ENCODE measurements at places on chromosomes 1 and 21. TPM values are rescaled to one million over a fixed set of nuclear protein-coding genes. Genes with fewer than 3 reads are reported as not detected.

GRCh38 chr1:164480285-164480907 lies 78.6 kb upstream of the PBX1 start:
- no peaks in the 10 kb centered on the region for H3K36me3 ChIP-seq
- no peaks in the 10 kb centered on the region for H3K4me1 ChIP-seq
- H3K27ac ChIP-seq = no peak overlapping the region

DNA sequence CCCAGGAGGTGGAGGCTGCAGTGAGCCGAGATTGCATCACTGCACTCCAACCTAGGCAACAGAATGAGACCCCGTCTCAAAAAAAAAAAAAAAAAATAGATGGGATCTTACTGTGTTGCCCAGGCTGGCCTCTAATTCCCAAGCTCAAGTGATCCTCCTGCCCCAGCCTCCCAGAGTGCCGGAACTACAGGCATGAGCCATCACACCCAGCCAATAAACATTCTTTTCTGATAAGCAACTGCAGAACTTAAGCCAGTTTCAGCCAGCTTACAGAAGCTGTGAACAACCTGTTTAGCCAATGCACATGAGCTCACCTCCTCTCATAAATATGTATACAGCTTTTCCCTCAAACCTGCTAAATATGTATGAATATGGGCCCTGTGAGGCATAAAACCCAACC lies 3.1 kb upstream of the MIIP start:
- no peak overlapping the region for H3K4me3 ChIP-seq
- H3K27me3 ChIP-seq = no peaks in the 10 kb centered on the region
- DNase-seq = no peak
- no peak overlapping the region for H3K27ac ChIP-seq
- no peaks in the 10 kb centered on the region for H3K36me3 ChIP-seq
- peaks cover 6% of the 10 kb centered on the region for H3K4me1 ChIP-seq

GRCh38 chr1:52601991-52602855 lies at the start of gene GPX7:
TSS of gene GPX7 (plus strand) at chr1:52602371. CDS start at chr1:52602410, 39 bp downstream.
- H3K4me3 ChIP-seq = peak within 1 kb of the TSS; percentile 92
- peak; percentile 63 for DNase-seq

F13B gene
- total RNA-seq = not detected

ATAD3C gene
- 0.70 TPM for total RNA-seq

GRCh38 chr1:204103431-204103741 lies 30.5 kb downstream of the SOX13 start:
- H3K36me3 ChIP-seq = no peaks in the 10 kb centered on the region
- no peak overlapping the region for H3K4me3 ChIP-seq
- peaks cover 36% of the 10 kb centered on the region for H3K4me1 ChIP-seq
- DNase-seq = no peak

GRCh38 chr1:7076572-7076971 lies 291.3 kb downstream of the CAMTA1 start:
- no peaks in the 10 kb centered on the region for H3K4me1 ChIP-seq
- no peak overlapping the region for H3K4me3 ChIP-seq
- no peak overlapping the region for H3K27ac ChIP-seq
- H3K27me3 ChIP-seq = peaks cover 28% of the 10 kb centered on the region
- H3K36me3 ChIP-seq = no peaks in the 10 kb centered on the region

GRCh38 chr1:10474613-10475507 lies at the start of gene PEX14:
TSS of gene PEX14 (plus strand) at chr1:10474950. CDS start at chr1:10474967, 17 bp downstream.
- H3K36me3 ChIP-seq = no peaks in the 10 kb centered on the region
- DNase-seq = peak; percentile 69
- H3K27me3 ChIP-seq = no peaks in the 10 kb centered on the region
